ENCODE measurements at places on chromosomes 16 and 17. TPM values are rescaled to one million over a fixed set of nuclear protein-coding genes. Genes with fewer than 3 reads are reported as not detected.

RHBDL1 gene
- 0.66 TPM for total RNA-seq

CNGB1 gene
- not detected for total RNA-seq

MYOCD gene
- 1.1 TPM for total RNA-seq

CD300LB gene
- total RNA-seq = 0.88 TPM
